GM10248 (cell line): ENCODE measurements at places on chromosomes 5 and 9.
A peak's percentile ranks its signal among the peaks of the same experiment; 100 is the strongest.

- no peak for DNase-seq
Observed at GRCh38 chr5:28473531-28474107, 1435.2 kb upstream of the CDH9 start.

DNA sequence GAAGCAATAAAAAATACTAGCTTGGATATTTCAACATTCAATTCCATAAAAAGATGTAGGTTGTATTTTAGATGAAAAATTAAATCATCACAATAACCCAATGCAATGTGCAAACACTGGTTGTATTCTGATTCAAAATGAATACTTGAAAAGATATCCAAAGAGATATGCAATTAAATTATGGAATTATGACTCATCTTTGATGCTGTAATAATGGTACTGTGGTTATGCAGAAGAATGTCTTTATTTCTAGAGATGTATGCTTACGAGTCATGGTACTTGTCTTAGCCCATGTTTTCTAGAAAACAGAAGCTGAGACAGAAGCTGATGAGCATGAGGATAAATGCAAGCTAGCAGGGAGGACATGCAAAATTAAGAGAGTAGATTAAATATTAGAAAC lies 1941.4 kb upstream of the NUDT12 start:
- no peak for DNase-seq

GRCh38 chr5:126452477-126452876 lies 29.3 kb downstream of the GRAMD2B start:
- DNase-seq = no peak

DNA sequence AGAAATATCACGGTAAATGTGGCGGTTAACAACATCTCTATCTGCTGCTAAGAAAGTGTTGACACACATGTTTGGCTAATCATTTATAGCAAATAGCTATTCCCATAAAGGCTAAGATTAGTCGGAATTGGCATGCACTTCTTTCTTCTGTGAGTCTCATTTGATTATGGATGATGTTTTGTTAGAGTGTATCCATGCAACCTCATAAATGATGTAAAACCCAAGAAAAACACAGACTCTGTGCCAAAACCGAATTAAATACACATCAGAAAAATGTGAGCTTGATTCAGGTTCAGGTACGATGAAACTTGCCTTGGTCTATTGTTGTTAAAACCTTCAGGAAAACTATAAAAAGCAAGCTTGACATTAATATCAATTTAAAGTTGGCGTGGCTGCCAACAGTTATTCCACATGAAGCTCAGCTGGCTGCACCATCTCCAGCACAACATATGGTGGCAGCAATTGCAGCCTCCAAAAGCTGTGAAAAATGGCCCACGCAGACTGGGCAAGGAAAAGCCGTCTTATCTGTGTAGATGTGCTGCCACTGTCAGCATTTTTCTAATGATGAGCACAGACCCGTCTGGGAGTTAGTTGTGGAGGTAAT lies 41.1 kb upstream of the ICE1 start:
- no peak for DNase-seq

GRCh38 chr9:122605691-122606090 lies 8.8 kb upstream of the OR1Q1 start:
- DNase-seq = no peak

DNA sequence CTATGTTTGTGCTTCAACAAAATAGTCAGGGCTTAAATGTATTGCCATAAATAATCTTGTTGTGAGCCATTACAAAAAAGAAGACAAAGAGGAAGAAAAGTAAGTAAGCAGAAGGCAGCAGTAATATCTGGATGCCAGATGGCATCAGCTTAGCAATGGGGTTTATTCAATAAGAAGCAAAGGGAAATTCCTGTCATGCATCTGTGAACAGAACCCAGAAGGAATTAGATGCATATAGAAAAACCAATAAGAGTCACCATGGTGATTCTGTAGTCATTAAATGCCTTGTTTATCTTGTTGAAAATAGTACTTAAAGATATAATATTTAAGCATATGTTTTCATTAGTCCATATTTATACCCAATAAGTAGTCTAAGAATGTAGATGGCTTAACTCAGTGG lies 216.0 kb downstream of the ADAMTSL1 start:
- no peak for DNase-seq

- no peak for DNase-seq
Observed at GRCh38 chr9:113562653-113563381, 99.3 kb downstream of the RGS3 start.

GRCh38 chr5:40797273-40798011 lies 732 bp downstream of the PRKAA1 start:
- peak; percentile 43 for DNase-seq

DNA sequence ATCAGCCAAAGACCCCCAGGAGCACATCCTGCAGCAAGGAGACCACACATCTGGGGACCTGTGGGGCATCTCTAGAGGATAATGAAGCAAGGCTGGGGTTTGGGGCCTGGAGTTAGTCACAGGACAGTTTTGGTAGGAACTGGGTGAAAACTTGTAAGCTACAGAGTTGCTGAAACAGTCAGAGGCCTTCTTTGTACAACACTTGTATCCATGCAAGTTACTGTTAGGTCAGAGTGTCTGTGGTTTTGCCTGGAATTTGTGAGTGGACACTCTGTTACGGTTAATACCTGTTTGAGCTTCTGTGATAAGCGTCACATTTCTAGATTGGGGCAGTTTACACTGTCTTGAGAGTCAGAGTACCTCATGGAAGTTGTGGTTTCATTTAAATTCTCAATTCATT lies 22.6 kb upstream of the ASPN start:
- no peak for DNase-seq

GRCh38 chr5:150763023-150763769 lies 4.4 kb upstream of the DCTN4 start:
- no peak for DNase-seq

DNA sequence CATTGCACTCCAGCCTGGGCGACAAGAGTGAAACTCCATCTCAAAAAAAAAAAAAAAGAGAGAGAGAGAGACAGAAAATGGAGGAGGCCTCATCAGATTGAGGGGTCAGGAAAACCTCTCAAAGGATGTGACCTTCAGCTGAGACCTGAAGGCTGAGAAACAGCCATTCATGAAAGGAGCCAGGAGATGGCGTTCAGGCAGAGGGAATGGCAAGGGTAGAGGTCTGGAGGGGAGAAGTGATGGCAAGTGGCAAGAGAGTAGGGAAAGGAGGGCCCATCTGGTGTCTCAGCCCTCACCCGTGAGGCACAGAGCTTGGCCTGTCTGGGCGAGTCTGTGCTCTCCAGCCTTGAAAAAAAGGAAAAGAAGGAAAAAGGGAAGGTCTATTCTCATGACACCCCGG lies 17.0 kb downstream of the CAMK2A start:
- no peak for DNase-seq

- DNase-seq = no peak
Observed at GRCh38 chr9:131105952-131106351, 9.6 kb downstream of the AIF1L start.

GRCh38 chr5:167827766-167828165 lies 463.7 kb upstream of the WWC1 start:
- DNase-seq = no peak

GRCh38 chr9:129909851-129910250 lies 74.6 kb downstream of the USP20 start:
- DNase-seq = no peak

DNA sequence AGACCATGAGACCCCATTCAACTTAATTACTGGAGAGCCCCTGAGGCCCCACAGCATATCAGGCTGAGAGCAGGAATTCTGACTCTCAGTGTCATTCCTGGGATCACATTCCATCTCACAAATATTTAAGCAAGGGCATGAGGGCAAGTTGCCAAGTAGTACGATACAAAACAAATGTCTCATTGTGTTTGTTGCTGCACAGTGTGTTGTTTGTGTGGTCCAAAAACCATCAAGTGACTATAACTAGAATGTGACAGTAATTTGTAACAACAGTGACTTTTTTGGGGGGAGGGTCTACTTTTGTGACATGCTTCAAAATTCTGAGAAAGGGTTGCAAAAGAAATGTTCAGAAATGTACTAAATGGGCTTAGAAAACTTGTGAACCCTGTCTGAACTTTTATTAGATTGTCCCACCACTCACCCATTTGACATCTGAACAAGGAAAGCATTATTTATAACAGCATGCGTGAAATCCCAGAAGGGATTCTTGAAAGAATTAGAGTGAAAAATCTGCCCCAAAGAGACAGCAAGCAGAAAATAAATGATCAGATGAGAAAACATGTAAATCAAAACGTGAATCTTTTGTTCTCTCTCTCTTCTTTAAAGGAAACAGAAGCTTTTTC lies 347.0 kb downstream of the NTRK2 start:
- DNase-seq = no peak

- DNase-seq = no peak
Observed at GRCh38 chr9:77598524-77598923, 49.6 kb downstream of the GNA14 start.

DNA sequence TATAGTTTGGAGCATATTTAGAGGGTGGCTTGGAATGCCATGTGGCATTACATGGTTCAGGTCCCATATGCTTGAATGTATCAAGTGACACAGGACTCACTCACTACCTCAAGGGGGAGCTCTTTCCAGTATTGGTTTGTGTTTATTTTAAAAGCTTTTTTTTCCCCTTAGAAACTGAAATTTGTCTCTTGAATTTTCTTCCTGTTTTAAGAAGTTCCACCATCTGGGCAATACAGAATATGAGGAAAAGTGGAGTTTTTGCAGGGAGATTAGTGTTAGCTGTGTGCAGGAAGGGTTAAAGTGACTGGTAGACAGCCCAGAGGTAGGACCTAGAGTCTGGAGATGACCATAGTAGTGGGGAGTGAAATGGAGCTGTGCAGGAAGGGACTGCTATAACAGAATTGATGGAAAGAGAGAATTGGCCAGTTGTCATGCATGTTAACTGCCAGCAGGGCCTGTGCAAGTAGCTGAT lies 36.6 kb downstream of the CTNNA1 start:
- peak; percentile 64 for DNase-seq

GRCh38 chr5:57887851-57888621 lies 405.4 kb upstream of the ACTBL2 start:
- DNase-seq = peak; percentile 12

DNA sequence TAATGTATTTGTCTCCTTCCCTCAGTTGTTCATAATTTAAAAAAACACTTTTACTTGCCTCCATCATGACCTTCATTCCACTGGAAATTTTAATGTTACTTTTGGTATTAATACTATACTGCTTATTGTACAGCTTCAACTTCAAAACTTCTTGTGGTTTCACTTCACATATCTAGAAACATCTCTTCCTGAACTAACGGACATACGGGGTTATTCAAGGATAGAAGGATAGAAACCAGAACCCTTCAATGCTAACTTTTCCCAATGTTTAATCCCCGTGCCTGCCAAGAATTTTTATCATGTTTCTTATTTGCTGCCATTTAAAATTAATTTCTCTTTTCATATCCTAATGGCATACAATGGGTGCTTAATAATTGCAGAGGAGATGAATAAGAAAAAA lies 36.3 kb upstream of the SETD9 start:
- DNase-seq = no peak

- DNase-seq = no peak
Observed at GRCh38 chr9:128251732-128252100, 24.1 kb downstream of the GOLGA2 start.

GRCh38 chr5:82975396-82975795 lies 101.8 kb downstream of the TMEM167A start:
- DNase-seq = no peak

- DNase-seq = peak; percentile 63
Observed at GRCh38 chr5:139669662-139670368, 21.7 kb downstream of the CXXC5 start.

- DNase-seq = no peak
Observed at GRCh38 chr5:67537439-67538148, 341.0 kb upstream of the CD180 start.

- DNase-seq = peak; percentile 58
Observed at GRCh38 chr9:137441289-137441934, at the start of gene ENTPD8. Gene ENTPD8, minus strand, starts transcription at chr9:137441357. Its CDS starts 3,072 bp downstream, at chr9:137438285.

GRCh38 chr5:126965061-126965475 lies 65.3 kb downstream of the MARCHF3 start:
- DNase-seq = no peak

- DNase-seq = no peak
Observed at GRCh38 chr5:167720676-167721260, 570.7 kb upstream of the WWC1 start.

- DNase-seq = no peak
Observed at GRCh38 chr5:57720656-57721055, 238.0 kb upstream of the ACTBL2 start.

DNA sequence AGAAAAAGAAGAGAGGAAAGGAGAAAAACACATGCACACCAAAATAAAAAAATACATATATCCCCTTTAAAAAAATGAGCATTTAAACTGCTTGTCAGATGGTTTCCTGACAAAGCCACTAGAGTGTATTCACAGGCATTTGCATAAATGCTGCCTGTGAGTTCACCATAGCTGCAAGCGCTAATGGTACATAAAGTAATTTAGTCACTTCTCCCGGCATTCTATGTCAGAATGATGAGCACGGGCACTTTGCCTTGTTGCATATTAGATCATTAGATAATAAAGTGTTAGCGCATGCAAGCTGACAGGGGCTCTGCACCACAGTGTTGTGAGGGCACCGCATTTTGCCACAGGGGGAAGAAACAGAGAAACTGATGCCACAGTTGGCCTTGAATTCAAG lies 280.6 kb downstream of the EBF1 start:
- peak; percentile 24 for DNase-seq

- no peak for DNase-seq
Observed at GRCh38 chr5:151751091-151751490, 7.3 kb downstream of the ATOX1 start.
